ENCODE measurements at places on chromosomes 1 and 21. TPM values are rescaled to one million over a fixed set of nuclear protein-coding genes. Genes with fewer than 3 reads are reported as not detected.

DNA sequence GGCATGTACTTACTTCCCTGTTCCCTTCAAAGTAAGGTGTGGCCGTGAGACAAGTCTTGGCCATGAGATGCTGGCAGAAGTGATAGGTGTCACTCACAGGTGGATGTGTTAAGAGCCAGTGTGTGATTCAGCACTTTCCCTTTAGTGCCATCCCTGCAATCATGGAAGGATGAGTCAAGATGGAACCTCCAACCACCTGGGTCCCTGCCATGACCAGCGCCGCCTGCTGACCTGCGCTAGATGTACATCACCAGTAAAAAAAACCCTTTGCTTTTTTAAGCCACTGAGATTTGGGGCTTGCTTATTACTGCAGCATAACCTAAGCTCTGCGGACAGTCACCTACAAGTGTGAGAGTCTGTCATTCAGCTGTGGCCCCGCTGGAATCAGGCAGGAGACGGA lies 71.7 kb downstream of the TOMM20 start:
- no peak for DNase-seq

DNA sequence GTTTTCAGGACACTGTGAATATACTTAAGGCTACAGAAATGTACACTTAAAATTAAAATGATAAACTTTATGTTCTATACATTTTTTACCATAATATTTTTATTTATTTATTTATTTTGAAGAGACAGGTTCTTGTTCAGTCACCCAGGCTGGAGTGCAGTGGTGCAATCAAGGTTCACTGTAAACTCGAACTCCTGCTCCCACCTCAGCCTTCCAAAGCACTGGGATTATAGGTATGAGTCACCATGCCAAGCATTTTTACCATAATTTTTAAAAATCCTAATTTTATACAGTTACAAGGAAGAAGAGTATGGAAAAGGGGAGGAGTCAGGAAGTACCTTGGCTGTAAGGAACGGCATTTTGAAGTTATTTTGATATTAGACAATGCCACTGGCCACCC lies 23.6 kb upstream of the ANGPTL3 start:
- no peak for DNase-seq

- no peak for DNase-seq
These were observed 172.0 kb upstream of the CAMK1G start for GRCh38 chr1:209411491-209411929.

DNA sequence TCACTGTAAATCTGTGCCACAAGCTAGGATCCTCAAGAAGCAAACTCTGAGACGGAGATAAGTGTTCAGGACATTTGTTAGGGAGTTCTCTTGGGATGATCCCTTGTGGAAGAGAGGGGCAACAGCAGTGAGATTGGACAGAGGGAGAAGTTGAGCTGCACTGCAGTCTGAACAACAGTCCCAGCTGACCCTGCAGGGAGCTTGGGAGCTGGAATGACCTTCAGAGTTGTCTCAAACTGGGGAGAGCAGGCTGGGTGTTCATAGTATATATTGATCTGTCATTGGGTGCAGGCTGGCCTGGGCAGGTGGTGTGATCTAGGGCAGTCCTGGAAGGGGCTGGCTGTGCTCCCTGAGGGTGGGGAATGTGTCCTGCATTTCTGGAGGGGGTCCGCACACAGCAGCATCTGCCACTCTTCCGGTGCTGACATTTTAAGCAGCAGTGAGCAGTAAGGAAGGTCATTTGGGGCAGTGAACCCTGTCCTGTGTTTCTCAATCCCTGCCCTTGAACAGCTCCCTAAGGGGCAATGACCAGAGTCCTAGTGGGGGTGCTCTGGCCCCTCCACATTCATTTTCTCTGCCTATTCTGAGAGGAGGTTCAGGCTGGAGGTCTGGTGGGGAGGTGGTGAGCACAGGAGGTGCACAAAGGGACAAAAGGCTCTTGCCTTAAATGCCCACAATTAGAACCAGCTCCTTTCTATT lies 90.2 kb upstream of the PPM1J start:
- no peak for DNase-seq

DNA sequence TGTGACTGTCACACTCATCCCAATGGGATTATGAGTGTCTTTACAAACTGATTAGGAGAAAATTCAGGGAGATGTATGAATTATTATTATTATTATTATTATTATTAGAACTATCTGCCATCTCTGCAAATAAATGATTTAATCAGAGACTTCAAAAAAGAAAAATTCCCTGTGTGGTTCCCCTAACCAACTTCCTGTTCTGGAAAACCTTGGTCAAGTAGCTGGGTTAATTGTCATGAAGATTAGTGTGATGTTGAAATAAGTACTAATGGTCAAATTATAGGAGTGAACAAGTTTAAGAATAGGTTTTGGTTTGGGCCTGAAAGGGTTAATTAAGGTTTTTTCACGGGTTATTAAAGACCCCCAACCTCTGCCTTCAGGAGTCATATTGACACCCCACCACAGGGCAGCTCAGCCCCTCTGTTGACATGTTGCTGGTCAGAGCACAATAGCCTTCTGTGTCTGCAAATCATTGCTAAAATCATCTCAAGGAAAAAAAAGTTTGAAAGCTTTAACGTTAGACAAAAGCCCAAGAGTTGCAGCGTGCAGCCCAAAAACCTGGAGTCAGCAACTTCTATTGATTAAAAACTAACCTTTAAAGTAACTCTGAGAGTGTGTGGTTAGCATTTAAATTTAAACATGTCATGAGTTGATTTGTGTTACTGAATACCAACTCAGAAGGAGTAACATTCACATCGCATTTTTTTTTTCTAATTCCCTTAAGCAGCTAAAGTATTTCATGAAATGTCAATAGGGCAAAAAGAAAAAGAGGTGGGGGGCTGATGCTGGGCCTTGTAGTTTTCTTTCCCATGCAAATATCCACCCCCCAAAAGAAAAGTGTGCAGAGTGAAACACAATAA lies 272.5 kb downstream of the TM2D1 start:
- no peak for DNase-seq

- DNase-seq = no peak
These were observed 8.8 kb downstream of the CDA start for GRCh38 chr1:20597650-20598049.

- no peak for DNase-seq
These were observed 70.4 kb downstream of the PLXNA2 start for GRCh38 chr1:208173749-208174148.

GRCh38 chr1:225481738-225482137 lies 53.9 kb upstream of the LBR start:
- DNase-seq = no peak

- no peak for DNase-seq
These were observed 177.2 kb downstream of the SMYD3 start for GRCh38 chr1:246329900-246330299.

DNA sequence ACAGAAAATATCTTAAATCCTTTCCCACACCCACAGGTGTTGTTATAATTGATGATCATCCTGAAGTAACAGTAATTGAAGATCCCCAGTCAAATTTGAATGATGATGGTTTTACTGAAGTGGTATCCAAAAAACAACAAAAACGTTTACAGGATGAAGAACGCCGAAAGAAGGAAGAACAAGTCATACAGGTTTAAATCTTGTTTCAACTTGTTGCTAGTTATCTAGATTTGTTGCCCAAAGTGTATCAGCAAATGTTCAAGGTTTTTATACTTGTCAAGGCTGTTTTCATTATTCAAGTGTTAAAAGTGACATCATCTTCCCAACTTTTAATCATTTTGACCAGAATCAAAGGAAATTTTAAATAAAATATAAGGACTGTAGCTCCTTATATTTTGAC lies 64.7 kb downstream of the PRRC2C start:
- no peak for DNase-seq

- DNase-seq = no peak
These were observed 7.7 kb downstream of the FAAP20 start for GRCh38 chr1:2186901-2187300.

- no peak for DNase-seq
These were observed 276.4 kb upstream of the B3GALT2 start for GRCh38 chr1:193462629-193463320.

DNA sequence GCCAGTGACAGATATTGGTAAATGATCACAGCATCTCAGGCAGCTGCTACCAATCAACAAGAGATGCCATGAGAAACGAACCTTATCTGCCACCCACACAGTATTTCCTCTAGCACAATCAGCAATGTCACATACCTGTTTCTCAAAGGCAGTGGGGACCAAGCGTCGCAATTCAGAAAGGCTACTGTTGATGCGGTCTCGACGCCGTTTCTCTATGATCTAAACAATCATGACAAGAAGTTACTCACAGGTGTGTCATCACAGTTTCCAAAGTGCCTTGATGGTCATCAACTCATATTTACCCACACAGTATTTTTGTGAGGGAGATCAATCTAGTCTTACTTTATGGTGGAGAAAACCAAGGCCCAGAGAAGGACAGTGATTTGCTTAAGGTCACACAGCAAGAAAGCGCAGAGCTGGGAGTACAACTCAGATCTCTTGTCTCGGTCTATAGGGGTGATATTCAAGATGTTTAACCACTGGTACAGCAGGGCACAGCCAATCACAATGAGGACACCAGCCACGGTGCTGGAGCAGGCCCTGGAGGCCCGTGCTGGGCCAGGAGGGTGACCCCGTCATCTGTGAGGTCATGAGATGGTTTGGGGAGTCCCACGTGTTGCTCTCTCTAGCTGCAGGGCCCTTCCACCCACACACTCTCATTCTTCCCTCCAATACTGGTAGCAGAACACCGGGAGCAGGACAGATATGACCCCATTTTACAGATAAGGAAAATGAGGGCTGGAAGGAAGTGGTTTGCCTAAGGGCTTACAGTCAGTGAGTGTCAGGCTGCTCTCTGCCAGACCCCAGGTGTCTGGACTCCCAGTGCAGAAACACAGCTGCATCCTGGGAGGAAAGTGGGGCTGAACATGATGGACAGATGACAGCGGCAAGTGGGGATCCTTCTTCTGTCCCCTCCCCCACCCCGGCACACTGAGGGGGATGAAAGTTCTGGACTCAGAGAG lies 7.8 kb downstream of the HEYL start:
- DNase-seq = no peak

- DNase-seq = no peak
These were observed at the start of gene RUSC1 for GRCh38 chr1:155320661-155321617. RUSC1 (plus strand) TSS chr1:155320894; CDS start chr1:155321774, 880 bp downstream.

DNA sequence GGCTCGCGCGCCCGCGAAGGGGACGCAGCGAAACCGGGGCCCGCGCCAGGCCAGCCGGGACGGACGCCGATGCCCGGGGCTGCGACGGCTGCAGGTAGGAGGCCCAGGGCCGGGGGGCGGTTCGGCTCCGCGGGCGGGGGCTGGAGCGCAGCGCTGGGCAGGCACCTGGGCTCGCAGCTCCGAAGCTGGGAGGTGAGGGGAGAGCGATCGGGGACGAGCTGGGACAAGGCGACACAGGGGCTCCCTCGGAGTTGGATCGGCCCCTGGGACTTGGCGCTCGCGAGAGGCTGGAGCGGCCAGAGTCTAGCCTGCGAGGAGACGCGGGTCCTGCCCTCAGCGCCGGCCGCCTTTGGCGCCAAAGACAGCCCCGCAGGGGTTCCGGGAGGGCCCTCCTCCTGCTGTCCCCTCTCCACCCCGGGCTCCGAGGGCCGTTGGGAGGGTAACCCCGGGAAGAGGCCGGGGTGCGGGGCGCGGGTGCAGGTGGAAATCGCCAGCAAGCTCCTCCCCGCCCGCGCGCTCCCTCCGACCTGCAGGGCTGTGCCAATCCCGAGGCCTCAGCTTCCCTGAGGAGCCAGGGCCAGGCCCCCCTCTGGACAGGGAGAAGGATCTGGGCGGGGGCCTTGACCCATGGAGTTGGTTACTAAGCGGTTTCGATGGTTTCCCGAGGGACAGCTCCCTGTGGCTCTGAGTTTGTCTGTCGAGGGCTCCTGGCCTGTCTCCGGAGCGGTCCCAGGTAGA lies 401 bp downstream of the TP73 start:
- DNase-seq = no peak

- DNase-seq = no peak
These were observed 96.3 kb upstream of the SLC25A33 start for GRCh38 chr1:9442986-9443385.

- no peak for DNase-seq
These were observed 328.0 kb downstream of the TGFB2 start for GRCh38 chr1:218673170-218673569.

DNA sequence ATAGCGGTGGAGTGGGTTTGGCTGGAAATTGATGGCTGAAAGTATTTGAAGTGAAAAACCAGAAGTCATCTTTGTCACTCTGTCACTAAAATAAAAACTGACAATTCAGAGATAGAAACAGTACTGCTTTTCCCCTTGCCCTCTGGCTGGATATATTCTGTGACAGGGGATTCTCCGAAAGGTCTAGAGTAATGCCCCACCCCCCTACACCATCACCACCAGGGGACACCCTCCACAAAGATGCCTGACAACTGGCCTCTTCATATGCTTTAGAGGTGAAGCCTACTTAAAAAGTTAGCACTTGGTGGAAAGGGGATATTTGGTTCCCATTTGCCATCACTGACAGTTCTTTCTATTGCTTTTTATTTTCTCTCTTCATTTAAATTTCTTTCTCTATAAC lies 73.5 kb downstream of the SGIP1 start:
- DNase-seq = no peak

- no peak for DNase-seq
These were observed 60.3 kb upstream of the CSF3R start for GRCh38 chr1:36542962-36543515.

- no peak for DNase-seq
These were observed 75.4 kb downstream of the CDC7 start for GRCh38 chr1:91575909-91576519.

DNA sequence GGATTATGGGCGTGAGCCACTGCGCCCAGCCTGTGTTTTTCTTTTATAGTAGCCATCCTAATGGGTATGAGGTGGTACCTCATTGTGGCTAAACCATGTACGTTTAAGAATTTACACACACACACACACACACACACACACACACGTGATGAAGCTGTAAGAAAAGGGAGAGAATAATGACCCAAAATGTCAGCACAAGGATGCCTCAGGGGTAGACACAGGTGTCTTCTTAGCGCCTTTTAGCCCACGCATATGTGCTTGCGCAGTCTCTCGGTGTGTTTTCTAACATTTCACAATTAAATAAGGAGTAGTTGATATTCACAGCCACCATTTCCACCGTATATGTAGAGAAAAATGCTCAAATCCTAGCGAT lies 782 bp upstream of the PFKL start:
- DNase-seq = no peak

- no peak for DNase-seq
These were observed 111.7 kb downstream of the RHOU start for GRCh38 chr1:228846952-228847351.

- no peak for DNase-seq
These were observed 35.5 kb upstream of the ASPM start for GRCh38 chr1:197181982-197182381.

GRCh38 chr1:38270849-38271633 lies 224.4 kb upstream of the POU3F1 start:
- no peak for DNase-seq

CASP9 gene
- 8.8 TPM for total RNA-seq

C8B gene
- total RNA-seq = not detected

TDRD10 gene
- total RNA-seq = not detected

ELF3 gene
- total RNA-seq = 327 TPM

FAM3B gene
- total RNA-seq = 83.8 TPM

PGLYRP3 gene
- total RNA-seq = 14.4 TPM

TMEM82 gene
- total RNA-seq = not detected

CRP gene
- total RNA-seq = not detected

HJV gene
- not detected for total RNA-seq

HSD11B1 gene
- total RNA-seq = not detected

GBP7 gene
- total RNA-seq = not detected

UBL4B gene
- not detected for total RNA-seq

GNAT2 gene
- not detected for total RNA-seq

FCMR gene
- total RNA-seq = 4.2 TPM

HTR6 gene
- not detected for total RNA-seq

FMOD gene
- 12.3 TPM for total RNA-seq

FCGR2B gene
- total RNA-seq = 1.1 TPM
